ENCODE measurements at places on chromosomes 11 and 22. TPM values are rescaled to one million over a fixed set of nuclear protein-coding genes. Genes with fewer than 3 reads are reported as not detected.

DNA sequence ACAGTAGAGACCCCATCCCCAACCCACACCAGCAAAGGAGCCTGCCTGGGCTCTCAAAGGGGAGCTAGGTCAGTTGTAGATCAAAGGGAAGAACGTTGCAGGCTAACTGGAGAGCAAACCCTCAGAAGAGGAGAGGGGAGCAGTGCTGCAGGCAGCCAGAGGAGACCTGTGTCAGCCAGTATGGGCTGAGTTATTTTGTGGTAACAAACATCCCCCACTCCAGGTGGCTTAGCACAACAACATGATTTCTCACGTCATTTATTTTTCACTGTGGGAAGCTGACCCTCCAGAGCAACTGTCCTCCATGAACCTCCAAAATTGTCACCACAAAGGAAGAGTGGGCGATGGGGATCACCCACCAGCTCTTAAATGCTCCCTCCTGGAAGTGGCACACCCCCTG, 19.8 kb upstream of the SHANK2 start:
- no peaks in the 10 kb centered on the region for H3K36me3 ChIP-seq
- H3K4me1 ChIP-seq: peaks cover 22% of the 10 kb centered on the region
- H3K4me3 ChIP-seq: no peak overlapping the region

DNA sequence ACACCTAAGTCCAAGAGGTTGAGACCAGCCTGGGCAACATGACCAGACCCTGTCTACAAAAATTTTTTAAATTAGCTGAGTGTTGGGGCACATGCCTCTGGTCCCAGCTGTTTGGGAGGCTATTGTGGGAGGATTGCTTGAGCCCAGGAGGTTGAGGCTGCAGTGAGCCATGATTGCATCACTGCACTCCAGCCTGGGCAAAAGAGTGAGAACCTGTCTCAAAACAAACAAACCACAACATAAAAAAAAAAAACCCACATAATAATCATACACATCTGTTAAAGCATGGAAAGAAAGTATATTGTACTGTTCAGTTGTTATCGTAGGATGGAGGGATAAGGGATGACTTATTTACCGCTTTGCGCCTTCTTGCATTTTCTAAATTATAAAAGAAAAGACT, 35.9 kb upstream of the GRK2 start:
- H3K27me3 ChIP-seq: no peaks in the 10 kb centered on the region
- H3K36me3 ChIP-seq: peaks cover 68% of the 10 kb centered on the region
- H3K27ac ChIP-seq: no peak overlapping the region
- DNase-seq: no peak

GRCh38 chr11:86955111-86955360, 159 bp downstream of the FZD4 start:
- H3K4me1 ChIP-seq: peaks cover 17% of the 10 kb centered on the region
- H3K36me3 ChIP-seq: 0 out of 2 replicates have a peak, but pooled peaks cover 2% of the 10 kb centered on the region
- H3K4me3 ChIP-seq: peak overlapping the region; percentile 74
- H3K27ac ChIP-seq: no peak overlapping the region
- DNase-seq: no peak
- H3K27me3 ChIP-seq: no peaks in the 10 kb centered on the region

DNA sequence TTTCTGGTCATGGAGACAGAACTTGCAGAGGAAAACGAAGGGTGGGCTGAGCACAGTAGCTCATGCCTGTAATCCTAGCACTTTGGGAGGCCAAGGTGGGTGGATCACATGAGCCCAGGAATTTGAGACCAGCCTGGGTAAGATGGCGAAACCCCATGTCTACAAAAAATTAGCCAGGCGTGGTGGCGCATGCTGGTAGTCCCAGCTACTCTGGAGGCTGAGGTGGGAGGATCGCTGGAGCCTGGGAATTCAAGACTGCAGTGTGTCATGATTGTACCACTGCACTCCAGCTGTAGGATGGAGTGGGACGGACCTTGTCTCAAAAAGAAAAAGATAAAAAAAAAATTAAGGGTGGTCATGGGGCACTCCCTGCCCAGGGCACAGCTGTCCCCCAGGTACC, 5.9 kb downstream of the SERPINH1 start:
- H3K4me3 ChIP-seq: no peak overlapping the region
- peaks cover 94% of the 10 kb centered on the region for H3K36me3 ChIP-seq
- no peak overlapping the region for H3K27ac ChIP-seq
- DNase-seq: no peak
- H3K4me1 ChIP-seq: peaks cover 26% of the 10 kb centered on the region

- H3K4me3 ChIP-seq: peak overlapping the region; percentile 98
- peaks cover 34% of the 10 kb centered on the region for H3K36me3 ChIP-seq
- H3K4me1 ChIP-seq: peaks cover 20% of the 10 kb centered on the region
- no peaks in the 10 kb centered on the region for H3K27me3 ChIP-seq
- no peak for DNase-seq
These were observed 603 bp upstream of the ZFTA start for GRCh38 chr11:63769042-63769713.

DNA sequence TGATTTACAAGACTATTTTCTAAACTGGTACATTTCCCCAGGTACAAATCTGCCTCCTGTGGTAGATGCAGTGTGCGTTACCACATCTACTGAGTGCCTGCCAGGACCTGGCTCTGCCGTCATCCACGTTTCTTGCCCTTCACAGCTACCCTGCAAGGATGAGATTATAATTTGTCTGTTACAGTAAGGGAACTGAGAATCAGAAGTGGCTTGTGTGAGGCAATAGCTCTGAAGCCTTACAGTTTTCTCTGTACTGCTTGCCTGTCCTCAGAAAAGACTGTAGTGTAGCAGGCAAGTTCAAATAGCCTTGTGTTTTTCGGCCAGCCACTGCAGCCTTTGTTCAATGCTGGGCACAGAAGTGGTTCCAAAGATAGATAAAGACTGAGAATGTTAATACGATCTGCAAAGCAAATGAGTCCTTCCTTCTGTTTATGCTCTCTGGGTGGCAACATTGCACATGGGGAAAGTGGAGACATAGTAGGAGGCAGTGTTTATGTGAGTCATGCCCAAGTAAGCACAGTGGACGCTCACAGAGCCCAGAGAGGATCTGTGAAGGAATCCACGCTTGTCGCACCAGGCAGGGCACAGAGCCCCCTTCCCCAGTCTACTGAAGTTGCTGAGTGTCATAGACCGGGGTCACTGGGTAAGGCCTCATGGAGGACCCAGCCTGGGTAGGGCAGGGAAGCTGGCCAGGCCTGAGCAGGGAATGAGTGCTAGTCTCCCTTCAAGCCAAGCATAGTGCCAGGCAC, 49.1 kb downstream of the MICAL2 start:
- peaks cover 81% of the 10 kb centered on the region for H3K4me1 ChIP-seq
- no peak overlapping the region for H3K4me3 ChIP-seq
- H3K36me3 ChIP-seq: peaks cover 21% of the 10 kb centered on the region
- H3K27me3 ChIP-seq: no peaks in the 10 kb centered on the region
- peak; percentile 91 for DNase-seq

DNA sequence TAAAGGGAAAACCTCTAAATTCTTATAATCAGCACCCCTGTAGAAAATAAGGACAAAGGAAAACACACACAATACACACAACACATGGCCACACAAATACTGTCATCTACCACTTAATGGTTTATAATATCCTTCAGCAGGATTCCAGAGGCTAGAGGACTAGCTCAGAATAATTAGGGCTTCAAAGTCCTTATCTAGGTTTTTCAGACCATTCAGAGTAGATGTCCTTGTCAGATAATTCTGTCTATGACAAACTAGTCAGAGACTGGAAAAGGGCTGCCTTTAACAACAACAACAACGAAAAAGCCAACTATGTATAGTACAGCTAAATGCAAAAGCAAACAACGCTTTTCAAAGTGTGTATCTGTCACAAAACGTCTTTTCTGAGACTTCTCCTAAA, 456.5 kb upstream of the CNTN5 start:
- no peaks in the 10 kb centered on the region for H3K4me1 ChIP-seq
- no peaks in the 10 kb centered on the region for H3K36me3 ChIP-seq
- no peak overlapping the region for H3K4me3 ChIP-seq
- DNase-seq: no peak
- H3K27me3 ChIP-seq: no peaks in the 10 kb centered on the region

GRCh38 chr11:61067782-61068446, 34.4 kb upstream of the CD5 start:
- no peaks in the 10 kb centered on the region for H3K27me3 ChIP-seq
- no peak overlapping the region for H3K27ac ChIP-seq
- H3K4me3 ChIP-seq: no peak overlapping the region
- DNase-seq: no peak

DNA sequence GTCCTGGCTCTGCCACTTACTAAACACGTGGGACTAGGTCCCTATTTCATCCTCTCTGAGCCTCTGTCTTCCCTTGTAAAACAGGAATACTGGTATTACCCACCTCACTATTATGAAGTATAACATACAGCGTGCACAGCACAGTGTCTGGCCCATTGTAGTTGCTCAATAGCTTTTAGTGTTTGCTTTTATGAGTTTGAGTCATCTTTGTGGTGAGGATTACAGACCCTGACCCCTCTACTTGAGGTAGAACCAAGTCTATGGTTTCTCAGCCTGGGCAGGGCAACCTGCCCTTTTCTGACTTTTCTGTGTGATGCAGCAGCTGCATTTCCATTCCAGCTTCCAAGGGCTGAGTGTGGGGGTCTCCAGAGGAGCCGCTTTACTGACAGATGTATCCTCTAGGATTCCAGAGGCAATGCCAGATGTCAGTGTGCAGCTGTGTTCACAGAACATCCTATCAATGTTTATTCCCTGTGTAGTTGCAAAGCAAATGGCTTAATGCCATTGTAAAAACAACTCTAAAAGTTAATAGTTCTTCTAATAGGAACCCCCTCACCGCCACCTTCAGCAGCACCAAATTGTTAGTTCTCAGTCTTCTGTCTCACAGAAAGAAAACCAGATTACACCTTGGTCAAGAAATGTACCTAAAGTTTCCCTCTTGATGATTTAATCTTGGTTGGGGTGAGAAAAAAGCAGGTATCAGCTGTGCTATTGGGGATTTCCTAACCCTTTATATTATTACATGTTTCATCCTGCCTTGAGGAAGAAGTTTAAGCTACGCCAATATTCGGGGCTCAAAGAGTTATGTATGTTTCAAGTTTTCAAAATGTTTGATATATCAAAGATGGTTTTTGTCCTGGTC, 16.8 kb downstream of the PRR5L start:
- H3K4me1 ChIP-seq: peaks cover 38% of the 10 kb centered on the region
- no peak overlapping the region for H3K4me3 ChIP-seq
- peak overlapping the region; percentile 98 for H3K27ac ChIP-seq
- no peaks in the 10 kb centered on the region for H3K27me3 ChIP-seq

DNA sequence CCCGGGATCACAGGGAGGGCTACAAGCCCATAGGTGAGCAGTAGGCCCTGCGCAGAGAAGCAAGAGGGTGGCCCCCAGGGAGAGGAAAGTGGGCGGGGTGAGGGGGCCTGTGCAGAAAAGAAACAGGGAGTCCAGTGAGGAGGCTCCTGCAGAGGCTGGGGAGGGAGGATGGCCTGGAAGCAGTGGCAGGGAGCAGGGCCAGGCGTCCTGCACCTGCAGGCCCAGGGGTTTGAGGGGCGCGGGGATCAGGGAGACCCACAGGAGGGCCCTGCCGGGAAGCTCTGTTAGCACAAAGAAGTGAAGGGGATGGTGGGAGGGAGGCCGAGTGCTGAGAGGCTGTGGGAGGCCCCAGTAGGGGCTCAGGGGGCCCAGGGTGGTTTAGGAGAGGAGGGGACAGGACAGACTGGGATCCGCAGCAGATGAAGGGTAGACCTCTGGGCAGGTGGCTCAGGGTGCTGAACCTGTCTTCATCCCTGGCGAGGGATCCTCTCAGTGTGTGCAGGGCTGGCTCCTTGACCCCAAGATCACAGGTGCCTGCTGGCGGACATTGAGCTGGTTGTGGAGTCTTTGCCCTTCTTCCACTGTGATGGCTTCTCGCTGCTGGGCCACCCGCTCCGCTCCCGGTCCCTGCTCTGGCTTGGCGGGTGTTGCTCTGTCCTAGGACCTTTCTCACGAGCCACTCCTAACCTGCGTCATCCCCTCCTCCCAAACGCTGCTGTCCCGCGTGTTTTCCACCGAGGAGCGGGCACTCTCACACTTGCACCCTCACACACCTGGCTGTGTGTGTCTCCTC, 31.8 kb upstream of the CELSR1 start:
- no peaks in the 10 kb centered on the region for H3K27me3 ChIP-seq
- no peaks in the 10 kb centered on the region for H3K36me3 ChIP-seq
- DNase-seq: no peak
- no peak overlapping the region for H3K27ac ChIP-seq
- peaks cover 4% of the 10 kb centered on the region for H3K4me1 ChIP-seq

DNA sequence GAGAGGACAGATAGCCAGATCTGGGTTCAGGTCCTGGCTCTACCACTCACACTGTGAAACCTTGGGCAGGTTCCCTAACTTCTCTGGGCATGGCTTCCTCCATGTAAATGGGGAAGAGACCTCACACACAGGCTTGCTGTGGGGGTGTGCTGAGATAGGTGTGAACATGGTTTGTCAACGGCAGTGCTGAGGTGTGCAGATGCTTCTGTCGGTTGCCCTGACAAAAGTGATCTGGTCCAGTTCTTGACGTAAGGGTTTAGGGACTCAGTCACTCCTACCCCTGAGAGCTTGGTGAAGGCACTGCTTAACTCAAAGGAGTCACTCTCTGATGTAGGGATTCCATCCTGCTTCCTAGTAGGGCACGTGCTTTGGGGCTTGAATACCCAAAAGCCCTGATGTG, 2.0 kb downstream of the C1QTNF4 start:
- no peak for DNase-seq
- no peaks in the 10 kb centered on the region for H3K36me3 ChIP-seq

DNA sequence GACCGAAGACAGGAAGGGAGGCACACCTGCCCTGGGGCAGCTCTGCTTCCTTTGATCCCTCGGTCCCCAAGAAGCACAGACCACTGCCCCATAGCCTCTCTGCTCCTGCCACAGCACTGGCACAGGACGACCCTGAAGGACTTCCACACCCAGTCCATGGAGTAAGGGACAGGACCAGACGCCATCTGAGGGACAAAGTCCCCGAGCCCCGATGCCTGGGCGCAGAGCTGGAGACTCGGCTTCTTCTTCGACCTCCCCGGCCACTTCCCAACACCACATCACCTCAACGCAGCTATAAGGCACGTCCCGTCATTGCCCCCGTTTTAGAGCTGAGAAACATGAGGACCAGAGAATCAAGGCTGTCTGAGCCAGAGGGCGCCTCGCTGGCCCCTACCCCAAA, 310.5 kb downstream of the BRD1 start:
- H3K36me3 ChIP-seq: no peaks in the 10 kb centered on the region
- DNase-seq: no peak
- no peak overlapping the region for H3K27ac ChIP-seq
- H3K27me3 ChIP-seq: no peaks in the 10 kb centered on the region

DNA sequence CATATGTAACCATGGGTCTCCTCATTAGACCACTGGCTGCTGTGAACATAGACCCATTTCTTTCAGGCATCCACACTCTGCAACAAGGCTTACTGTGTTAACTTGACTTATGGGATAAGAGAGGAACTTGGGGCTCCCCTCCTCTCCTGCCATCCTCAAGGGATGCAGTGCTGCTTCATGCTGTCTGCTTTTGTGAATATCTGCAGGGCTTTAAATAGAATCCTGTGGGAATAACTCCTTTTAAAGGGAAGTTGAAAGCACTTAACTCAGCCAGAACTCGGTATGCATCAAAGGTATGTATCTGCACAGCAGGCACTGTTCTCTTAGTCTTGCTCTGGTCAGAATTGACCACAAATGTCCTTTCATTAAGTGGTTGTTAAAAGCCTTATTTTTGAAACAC, 222.5 kb upstream of the KIRREL3 start:
- H3K4me1 ChIP-seq: no peaks in the 10 kb centered on the region
- H3K36me3 ChIP-seq: no peaks in the 10 kb centered on the region
- no peak for DNase-seq
- no peak overlapping the region for H3K27ac ChIP-seq
- H3K4me3 ChIP-seq: no peak overlapping the region

The NPAS4 gene
- total RNA-seq: 1.3 TPM

The OR2AG1 gene
- not detected for total RNA-seq

The LMO1 gene
- total RNA-seq: not detected

The MTMR3 gene
- total RNA-seq: 26.4 TPM

The PATE2 gene
- 0.50 TPM for total RNA-seq

The IGLL1 gene
- total RNA-seq: not detected

The CATSPER1 gene
- total RNA-seq: 1.4 TPM

The OR52H1 gene
- total RNA-seq: not detected

The EHBP1L1 gene
- 103 TPM for total RNA-seq

Data from SJSA1 (cell line).